ENCODE measurements at places on chromosomes 12 and 14.
A peak's percentile ranks its signal among the peaks of the same experiment; 100 is the strongest.

GRCh38 chr12:112473056-112473455 lies 54.3 kb downstream of the PTPN11 start:
- DNase-seq: no peak

DNA sequence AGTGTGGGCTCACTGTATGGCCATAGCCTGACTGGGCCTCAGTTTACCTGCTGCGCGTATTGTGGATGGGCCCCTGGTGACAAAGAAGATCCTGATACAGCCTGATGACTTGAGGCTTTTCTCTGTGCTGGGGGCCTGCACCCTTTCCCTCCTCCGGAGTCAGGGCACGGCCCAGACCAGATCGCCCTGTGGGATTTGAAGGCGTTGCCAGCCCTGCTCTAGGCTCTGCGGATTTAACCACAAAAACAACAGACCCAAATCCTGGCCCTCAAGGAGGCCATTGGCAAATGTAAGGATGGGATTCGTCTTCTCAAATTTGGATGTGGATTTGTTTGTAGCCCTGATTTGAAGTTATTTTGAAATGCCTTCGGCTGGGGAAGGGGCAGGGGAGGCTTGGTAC lies 195.8 kb downstream of the TSPAN9 start:
- no peak for DNase-seq

- DNase-seq: no peak
Measured at GRCh38 chr12:11840366-11840765, 190.9 kb downstream of the ETV6 start.

DNA sequence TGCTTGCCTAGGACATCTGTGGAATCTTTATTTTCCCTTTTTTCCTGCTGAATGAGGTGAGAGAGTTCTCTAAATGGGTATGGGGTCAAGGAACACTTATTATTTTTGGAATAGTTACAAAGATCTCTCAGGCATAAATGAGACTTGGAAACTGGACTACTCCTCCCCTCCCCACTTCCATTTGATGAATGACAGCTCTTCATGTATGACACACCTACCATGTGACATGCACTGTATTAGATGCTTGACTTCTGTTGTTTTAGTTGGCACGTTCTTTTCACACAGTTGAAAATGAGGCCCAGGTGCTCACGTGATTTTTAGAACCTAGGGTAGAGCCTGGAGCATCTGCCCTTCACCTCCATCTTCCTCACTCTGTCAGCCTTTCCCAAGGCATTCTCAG lies 62.4 kb downstream of the VCPKMT start:
- DNase-seq: no peak

DNA sequence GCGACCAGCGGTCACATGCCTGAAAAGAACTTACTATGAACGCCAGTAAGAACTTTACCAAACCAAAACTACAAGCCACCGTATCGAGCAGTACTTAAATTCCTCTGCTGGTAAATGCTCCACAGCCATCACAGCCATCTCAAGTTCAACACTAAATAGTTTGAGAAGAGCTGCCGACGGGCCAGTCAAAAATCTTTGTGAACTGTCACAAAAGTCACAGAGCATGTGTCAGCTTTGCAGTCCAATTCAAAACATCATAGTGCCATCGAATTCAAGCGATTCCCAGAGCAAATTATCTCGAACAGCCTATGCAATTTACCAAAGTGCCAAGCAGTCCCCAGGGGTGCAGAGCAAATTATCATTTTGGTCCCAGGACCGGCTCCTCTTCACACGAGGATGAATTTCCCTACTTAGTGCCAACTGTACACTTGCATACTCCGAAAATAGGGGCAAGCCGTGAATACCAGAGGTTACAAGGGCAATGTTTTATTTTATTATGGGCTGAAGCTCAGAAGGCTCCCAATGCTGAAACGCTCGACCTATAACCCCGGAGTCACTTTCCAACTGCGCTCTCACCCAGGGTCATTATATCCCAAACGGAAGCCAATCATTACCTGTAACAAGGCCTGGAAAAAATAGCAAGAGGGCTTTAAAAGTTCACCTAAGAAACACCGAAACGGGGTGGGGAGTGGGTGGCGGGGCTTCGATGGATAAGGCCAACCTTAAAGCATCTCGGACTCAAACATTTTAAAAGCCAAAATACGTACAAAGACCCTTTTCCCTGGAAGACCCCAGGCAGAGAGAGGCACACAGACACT lies 1.1 kb downstream of the LRP6 start:
- no peak for DNase-seq

DNA sequence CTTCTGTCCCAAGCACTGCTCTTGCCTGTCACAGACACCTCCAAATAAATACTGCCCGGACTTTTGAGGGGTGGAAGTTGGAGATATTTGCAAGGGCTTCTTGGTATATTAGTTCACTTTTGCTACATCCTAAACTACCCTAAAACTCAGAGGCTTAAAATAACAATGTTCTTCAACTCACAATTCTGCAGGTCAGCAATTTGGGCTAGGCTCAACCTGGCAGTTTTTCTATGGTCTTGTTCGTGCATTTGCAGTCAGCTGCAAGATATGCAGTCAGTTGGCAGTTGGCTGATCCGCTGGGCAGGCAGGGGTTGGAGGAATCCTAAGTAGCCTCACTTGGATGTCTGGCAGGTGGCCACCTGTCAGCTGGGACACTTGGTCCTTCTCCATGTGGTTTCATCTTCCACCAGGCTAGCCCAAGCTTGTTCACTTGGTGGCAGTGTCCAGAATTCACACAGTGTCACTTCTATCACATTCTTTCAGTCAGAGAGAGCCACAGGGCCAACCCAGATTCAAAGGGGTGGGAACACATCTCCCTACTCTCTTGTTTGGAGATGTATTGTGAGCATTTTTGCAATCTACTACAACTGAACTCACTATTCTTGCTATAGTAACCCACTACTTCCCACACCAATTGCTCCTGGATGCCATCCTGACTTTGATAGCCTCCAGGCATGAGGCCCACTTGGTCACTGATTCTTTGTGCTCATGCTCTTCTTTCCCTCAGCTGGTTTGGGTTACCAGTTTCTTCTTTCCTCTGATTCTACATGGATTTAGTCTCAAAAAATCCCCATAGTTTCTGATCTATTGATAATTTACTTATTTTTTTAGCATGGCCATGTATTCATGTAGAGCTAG lies 27.8 kb upstream of the CAPRIN2 start:
- DNase-seq: no peak

DNA sequence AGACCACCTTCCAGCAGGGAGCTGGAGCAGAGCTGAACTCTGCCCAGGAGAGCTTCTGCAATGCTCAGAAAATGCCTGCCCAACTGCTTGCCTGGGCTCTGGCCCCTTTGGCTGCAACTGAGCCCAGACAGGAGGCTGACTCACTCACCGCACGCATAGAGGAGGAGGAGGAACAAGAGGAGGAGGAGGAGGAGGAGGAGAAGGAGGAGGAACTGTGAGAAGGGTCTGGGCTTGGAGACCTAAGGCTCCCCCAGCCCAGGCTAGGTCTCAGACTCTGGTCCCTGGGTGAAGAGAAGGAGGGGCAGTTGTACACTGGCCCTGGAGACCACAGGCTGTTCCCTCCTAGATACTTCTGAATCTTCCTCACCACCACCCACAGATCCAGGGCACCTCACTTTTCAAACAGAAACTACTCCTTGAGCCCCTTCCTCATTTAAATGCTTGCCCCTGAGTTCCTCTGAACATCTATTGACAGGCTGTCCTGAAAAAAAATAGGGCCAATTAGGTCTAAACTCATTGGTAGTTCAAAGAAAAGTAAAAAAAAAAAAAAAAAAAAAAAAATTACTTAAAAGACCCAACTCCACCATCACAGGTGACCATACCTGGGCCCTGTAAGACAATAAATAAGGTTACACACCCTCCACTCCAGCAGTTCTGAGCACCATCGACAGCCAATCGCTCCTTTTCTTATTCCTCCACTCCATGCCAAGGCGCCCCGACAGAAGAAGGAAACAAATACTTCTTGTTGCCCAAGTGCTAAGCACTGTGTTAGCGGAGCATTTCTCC lies 674 bp downstream of the VDR start:
- DNase-seq: peak; percentile 46

DNA sequence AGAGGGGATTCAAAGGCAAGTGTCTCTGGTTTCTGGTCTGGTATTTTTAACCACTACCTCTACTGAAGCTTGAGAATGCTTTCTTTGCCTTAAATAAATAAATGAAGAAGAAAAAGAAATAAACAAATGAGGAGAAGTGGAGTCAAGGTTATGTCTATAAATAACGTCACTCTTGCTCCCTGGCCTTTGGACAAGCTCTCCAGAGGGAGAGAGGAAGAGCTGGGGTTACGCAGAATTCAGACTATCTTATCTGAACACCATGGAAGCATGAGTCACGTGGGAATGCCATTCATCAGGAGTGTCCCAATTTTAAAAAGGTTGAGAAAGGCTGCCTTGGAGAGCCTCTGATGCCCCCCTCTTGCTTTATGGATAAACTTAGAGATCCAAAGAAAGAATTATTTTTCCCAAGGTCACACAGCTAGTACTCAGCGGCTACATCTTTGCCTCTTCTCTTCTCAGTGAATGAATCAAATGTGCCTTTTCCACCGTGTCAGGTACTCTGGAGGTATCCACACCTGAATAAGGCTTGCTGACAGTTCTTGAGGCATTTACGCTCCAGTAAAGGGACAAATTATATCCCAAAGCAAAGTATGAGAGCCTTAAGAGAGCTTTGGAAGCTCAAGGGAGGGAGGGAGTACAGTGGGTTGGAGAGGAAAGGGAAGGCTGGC lies 12.9 kb upstream of the MSI1 start:
- no peak for DNase-seq

GRCh38 chr12:48690436-48690835 lies 8.4 kb upstream of the KANSL2 start:
- no peak for DNase-seq

DNA sequence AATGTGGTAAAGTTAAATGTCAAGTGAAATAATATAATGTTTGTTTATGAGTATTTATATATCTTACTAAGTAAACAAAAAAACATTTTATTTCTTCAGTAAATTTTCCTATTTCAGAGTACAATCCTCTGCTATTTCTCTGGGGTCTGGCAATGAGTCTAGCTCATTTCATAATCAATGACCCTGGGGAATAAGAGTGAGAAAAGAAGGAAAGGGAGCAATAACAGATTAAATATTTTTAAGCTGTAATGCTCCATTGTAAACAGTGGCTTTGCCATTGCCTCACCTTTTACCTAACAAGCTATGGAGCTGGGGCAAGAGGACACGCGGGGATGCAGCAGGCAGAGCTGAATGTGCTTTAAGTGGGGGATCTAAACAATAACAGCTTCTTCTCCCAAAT lies 1071.9 kb downstream of the FLRT2 start:
- DNase-seq: no peak

DNA sequence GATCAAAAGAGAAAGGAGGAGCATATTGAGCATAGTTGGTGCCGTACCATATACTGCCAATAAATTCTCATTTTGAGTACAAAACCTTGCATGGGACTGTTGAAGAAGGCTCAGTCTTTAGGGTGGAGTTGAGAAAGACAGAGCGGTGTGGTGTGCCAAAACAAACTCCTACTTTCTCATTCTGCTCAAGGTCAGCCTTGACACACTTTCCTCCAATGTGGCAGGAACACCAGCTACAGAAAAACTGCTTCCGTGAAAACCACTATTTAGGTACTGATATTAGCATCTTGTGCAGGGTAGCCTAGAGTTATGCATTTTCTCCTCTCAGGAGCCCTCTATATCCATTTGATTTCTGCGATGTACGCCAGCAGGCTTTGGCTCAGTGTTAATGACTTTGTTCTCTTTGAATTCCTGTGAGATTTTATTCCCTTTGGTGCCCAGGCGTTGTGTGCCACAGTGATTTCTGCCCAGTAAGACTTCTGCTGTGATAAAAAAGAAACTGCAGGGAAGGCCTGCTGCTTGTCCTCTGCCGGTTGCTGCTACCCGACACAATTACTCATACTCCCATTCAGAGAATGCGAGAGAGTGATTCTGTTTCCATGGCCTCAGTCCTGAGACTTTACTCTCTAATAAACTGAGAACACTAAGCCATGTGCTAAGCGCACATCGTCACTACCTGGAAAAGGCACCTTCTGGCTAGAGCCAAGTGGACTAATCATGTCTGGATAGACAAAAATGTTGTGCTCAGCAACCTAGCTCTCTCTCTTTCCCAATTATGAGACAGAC lies 88.3 kb upstream of the MDM1 start:
- no peak for DNase-seq

DNA sequence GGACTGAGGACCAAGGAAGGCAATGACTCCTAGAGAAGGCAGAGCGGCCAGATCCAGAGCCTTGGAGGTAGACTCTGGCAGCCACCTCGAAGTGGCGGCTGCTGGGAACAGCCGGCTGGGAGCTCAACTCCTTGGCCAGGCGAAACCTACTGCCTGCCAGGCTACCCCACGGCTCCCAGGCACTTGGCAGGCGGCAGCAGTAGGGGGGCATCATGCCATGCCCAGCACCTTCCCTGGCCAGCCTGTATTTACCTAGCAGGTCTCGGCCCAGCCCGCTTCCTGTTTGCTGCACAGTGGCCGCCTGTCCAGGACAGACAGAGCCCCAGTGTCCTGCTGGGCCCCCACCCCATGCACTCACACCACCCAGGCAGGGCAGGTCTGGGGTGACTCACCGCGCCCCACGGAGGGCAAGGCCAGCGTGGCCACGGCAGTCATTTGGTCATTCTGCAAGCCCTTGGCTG lies 10.2 kb downstream of the TRPV4 start:
- no peak for DNase-seq

GRCh38 chr12:25785134-25785533 lies 173.3 kb upstream of the RASSF8 start:
- DNase-seq: no peak

DNA sequence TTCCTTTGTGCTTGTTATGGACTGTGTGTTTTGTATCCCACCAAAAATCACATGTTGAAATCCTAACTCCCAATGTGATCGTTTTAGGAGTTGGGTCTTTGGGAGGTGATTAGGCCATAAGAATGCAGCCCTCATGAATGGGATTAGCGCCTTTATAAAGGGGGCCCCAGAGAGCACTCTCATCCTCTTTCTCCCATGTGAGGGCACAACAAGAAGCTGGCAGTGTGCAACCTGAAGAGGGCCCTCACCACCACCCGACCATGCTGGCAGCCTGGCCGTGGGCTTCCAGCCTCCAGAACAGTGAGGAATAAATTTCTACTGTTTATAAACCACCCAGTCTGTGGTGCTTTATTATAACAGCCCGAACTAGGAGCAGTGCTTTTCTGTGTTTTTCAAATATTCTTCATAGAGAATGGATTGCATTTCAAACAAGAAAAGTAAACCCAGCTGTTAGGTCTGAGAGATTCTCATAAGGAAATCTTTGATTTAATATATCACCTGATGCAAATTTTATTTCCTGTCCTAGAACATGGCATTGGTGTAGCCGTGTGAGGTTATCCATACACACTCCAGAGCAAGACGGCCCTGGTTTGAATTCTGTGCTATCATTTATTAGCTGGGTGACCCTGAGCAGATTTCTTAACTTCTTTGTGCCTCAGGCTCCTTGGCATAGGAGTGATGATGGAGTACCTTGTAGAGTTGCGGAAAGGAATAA lies 27.8 kb downstream of the HSPB8 start:
- DNase-seq: no peak

- DNase-seq: no peak
Measured at GRCh38 chr14:65849091-65849490, 436.6 kb downstream of the FUT8 start.

DNA sequence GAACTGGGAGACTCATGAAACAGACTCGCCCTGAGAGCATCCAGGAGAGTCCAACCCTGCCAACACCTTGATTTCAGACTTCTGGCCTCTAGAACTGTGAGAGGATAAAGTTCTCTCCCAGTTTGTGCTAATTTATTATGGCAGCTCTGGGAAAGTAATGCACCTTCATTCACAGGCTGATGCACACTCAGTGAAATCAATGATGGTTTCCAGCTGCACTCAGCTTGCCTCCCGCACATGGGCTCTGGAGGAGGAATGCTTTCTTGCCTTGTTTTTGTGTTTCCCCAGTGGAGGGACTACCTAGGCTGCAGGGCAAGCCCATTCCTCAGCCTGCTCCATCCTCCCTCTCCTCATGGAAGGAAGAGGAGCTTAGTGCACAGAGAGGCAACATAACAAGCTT lies 45.7 kb downstream of the TMEM132C start:
- DNase-seq: no peak
